ENCODE measurements at places on chromosomes 2 and 18. TPM values are rescaled to one million over a fixed set of nuclear protein-coding genes. Genes with fewer than 3 reads are reported as not detected.

FHOD3 gene
- total RNA-seq: 16.0 TPM

B4GALT6 gene
- total RNA-seq: 3.9 TPM

IL18RAP gene
- total RNA-seq: not detected

RAMP1 gene
- total RNA-seq: 19.2 TPM

DOK6 gene
- total RNA-seq: 2.7 TPM

LBX2 gene
- total RNA-seq: 0.18 TPM

CFAP65 gene
- not detected for total RNA-seq

TNS1 gene
- total RNA-seq: 45.2 TPM

DNA sequence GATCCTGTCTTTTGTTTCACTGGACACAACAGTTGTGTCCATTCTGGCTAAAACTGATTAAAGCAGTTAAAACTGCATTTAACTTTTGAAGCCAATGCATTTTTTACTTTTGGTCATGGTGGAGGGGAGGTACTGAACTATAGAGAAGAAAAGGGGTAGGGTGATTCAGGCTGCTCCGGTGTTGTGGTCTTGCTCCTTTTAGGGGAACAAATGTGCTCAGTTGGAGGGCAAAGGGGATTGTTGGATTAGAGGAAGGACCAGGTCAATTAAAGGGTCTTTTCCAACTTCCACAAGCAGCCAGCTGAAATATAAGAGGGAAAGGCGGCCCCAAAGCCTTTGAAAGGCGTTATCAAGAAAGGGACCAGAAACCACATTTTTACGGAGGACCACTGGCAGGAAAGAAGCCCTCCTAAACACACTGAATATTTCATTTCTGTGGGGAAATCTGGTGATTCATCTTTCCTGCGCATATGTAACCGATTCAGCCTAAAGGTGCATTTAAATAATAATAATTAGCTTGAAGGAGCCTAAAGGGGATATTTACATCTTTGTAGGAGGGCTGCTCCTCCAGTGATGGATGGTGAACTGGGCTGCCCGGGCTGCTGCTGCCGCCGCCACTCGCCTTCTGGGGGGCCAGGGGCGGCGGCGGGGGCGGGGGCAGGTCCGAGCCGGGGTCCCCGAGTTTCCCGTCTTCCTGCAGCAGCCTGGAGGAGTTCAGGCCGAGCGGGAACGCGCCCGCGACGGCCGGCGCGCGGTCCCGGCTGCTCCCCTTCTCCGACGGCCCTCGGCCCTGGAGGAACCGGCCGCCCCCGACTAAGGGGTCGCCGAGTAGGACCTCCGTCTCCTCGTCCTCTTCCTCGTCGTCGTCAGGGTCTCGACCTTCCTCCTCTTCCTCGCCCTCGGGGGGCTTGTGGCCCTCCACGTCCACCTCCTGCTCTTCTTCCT is 5.2 kb downstream of the SKOR2 start:
- DNase-seq: no peak
- peaks cover 42% of the 10 kb centered on the region for H3K27me3 ChIP-seq
- no peak overlapping the region for H3K27ac ChIP-seq
- H3K36me3 ChIP-seq: no peaks in the 10 kb centered on the region
- no peak overlapping the region for H3K4me3 ChIP-seq
- no peaks in the 10 kb centered on the region for H3K4me1 ChIP-seq

DNA sequence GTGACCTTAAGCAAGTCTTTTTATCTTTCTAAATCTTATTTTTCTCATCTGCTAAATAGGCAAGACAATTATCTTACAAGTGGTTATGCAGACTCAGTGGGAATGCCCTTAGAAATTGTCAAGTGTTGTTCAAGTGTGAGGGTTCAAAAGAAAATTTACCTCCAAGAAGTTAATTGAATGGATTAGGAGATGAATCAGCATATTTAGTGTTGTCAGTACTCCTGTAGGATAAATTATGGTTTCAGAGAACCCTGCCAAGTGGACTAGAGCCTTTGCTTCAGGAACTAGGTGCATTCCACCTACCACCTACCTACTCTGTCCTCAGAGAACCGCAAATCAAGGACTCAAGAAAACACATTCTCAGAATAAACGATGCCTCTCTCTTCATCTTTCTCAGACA is 69.8 kb upstream of the KCTD1 start:
- H3K4me1 ChIP-seq: no peaks in the 10 kb centered on the region
- no peak for DNase-seq
- H3K36me3 ChIP-seq: no peaks in the 10 kb centered on the region

DNA sequence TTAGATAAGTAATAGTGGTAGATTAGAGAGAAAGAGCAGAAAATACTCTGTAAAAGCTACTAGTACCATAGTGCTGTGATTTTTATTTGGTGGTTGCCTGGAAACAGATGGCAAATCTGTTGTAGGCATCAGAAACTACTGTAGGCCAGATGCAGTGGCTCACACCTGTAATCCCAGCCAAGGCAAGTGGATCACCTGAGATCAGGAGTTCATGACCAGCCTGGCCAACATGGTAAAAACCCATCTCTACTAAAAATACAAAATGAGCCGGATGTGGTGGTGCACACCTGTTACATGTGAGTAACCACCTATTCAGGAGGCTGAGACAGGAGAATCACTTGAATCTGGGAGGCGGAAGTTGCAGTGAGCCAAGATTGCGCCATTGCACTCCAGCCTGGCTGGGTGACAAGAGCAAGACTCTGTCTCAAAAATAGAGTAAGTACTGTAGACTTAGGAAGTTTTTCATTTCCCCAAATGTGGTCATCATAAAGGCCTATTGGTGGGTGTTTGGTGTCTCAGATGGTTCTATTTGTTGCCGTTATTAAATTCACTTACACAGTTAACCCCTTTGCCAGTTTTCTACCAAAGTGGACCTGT is 79.6 kb downstream of the SPTBN1 start:
- H3K4me3 ChIP-seq: no peak overlapping the region
- no peaks in the 10 kb centered on the region for H3K27me3 ChIP-seq
- H3K36me3 ChIP-seq: peaks cover 5% of the 10 kb centered on the region
- H3K27ac ChIP-seq: no peak overlapping the region
- peaks cover 7% of the 10 kb centered on the region for H3K4me1 ChIP-seq

- H3K4me3 ChIP-seq: peak overlapping the region; percentile 60
- peaks cover 4% of the 10 kb centered on the region for H3K4me1 ChIP-seq
- no peaks in the 10 kb centered on the region for H3K27me3 ChIP-seq
- DNase-seq: no peak
- H3K27ac ChIP-seq: peak overlapping the region; percentile 20
- H3K36me3 ChIP-seq: no peaks in the 10 kb centered on the region
These were observed 859 bp upstream of the INO80D start for GRCh38 chr2:206086716-206087350.

GRCh38 chr18:70072678-70073077 is 125.0 kb upstream of the CD226 start:
- no peaks in the 10 kb centered on the region for H3K27me3 ChIP-seq
- no peak overlapping the region for H3K4me3 ChIP-seq
- peak; percentile 50 for DNase-seq

- H3K4me1 ChIP-seq: no peaks in the 10 kb centered on the region
- no peaks in the 10 kb centered on the region for H3K27me3 ChIP-seq
- H3K36me3 ChIP-seq: no peaks in the 10 kb centered on the region
- H3K27ac ChIP-seq: no peak overlapping the region
- H3K4me3 ChIP-seq: no peak overlapping the region
These were observed 120.8 kb downstream of the RHBDD1 start for GRCh38 chr2:226956659-226957058.

DNA sequence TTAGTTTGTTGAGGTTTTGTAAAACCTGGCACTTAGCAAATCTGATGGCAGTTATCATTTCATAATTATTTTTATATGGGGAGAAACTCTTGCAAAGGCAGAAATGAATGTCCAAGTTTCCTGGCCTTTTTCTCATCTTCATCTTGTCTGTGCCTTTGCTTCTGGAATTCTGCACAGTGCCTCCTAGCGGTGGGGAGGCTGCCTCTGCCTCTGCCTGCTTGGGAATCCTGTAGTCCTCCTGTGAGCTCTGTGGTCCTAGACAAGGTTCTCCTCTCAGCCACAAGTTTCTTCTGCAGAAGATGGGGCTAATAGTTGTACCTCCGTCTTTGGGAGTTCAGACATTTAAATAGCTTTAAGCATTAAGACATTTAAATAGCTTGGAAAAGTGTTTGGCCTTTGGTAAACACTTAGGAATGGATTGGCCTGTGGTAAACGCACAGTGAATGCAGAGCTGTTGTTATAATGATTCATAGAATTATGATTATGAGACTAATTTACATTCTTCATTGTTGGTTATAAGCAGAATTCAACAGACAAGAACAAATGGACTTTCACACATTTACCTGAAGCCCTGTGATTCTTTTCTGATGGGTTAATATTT is 101.2 kb downstream of the ZNF236 start:
- peaks cover 33% of the 10 kb centered on the region for H3K36me3 ChIP-seq
- no peak overlapping the region for H3K4me3 ChIP-seq
- peaks cover 9% of the 10 kb centered on the region for H3K4me1 ChIP-seq
- DNase-seq: peak; percentile 17
- H3K27me3 ChIP-seq: no peaks in the 10 kb centered on the region

- no peak overlapping the region for H3K27ac ChIP-seq
- no peaks in the 10 kb centered on the region for H3K36me3 ChIP-seq
- no peak for DNase-seq
- H3K27me3 ChIP-seq: no peaks in the 10 kb centered on the region
- H3K4me3 ChIP-seq: no peak overlapping the region
These were observed 530.3 kb upstream of the MEX3C start for GRCh38 chr18:51727780-51728179.

DNA sequence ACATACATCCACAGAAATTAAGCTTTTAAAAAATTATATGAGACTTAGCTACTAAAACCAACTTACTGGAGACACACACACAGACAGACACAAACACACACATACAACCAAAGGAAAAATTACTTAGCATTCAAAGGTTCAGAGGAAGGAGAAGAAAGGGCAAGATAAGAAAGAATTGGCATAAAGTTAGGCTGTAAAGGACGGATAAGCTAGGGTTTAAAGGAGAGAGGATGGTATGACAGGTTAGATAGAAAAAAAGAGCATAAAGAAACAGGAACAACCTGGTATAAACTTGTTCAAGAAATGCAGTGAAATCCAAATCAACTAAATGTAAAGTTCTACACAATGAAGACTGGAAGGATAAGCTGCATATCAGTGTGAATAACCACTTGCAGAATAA is 73.4 kb downstream of the SLC66A3 start:
- H3K36me3 ChIP-seq: peaks cover 10% of the 10 kb centered on the region
- no peaks in the 10 kb centered on the region for H3K4me1 ChIP-seq
- no peak overlapping the region for H3K4me3 ChIP-seq
- no peak for DNase-seq

GRCh38 chr2:171551836-171552235 is 29.6 kb downstream of the CYBRD1 start:
- H3K27ac ChIP-seq: no peak overlapping the region
- no peaks in the 10 kb centered on the region for H3K27me3 ChIP-seq
- H3K4me1 ChIP-seq: peaks cover 7% of the 10 kb centered on the region
- peaks cover 21% of the 10 kb centered on the region for H3K36me3 ChIP-seq

DNA sequence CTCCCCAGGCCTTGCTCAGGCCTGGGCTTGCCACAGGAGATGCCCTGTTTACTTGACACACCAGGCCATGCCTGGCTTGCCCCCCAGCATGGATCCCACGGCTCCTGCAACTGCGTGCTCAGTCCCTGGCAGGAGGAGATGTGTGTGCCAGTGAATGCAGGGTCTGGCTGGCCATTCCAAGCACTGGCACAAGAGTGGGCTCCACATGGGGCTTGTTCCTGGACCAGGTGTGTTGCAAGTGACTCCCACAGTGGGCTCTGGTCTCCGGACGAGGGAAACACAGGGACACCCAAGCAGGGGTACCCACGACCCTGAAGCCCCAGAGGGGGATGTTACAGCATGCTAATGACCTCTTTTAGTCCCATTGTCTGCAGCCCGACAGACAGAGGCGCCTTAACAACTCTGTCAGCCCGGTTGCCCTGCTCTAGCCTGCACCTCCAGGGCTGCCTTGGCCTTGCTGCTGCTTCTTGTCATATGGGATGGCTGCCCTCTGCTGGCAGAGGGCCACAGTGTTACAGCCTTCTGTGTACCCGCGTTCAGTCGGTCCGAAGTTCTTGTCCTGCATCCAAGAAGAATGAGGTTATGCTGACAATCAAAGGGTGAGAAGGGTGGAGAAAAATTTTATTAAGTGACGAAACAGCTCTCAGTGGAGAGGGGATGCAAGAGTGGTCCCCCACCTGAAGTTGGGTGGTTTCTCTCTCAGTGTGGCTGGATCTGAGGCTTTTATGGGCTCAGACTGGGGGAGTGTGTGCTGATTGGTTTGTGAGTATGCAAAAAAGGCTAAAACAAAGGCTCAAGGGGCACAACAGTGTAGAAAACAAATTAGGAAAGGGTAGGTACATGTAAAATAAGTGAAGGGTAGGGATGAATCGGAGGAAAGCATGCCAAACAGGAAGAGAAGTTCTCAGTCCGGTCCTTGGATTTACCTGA is 180.4 kb downstream of the MBD5 start:
- no peaks in the 10 kb centered on the region for H3K4me1 ChIP-seq
- H3K36me3 ChIP-seq: no peaks in the 10 kb centered on the region
- no peaks in the 10 kb centered on the region for H3K27me3 ChIP-seq
- H3K27ac ChIP-seq: no peak overlapping the region

- H3K27me3 ChIP-seq: peaks cover 6% of the 10 kb centered on the region
- no peaks in the 10 kb centered on the region for H3K36me3 ChIP-seq
These were observed at the start of gene AKAIN1 for GRCh38 chr18:5197032-5197434. AKAIN1 (minus strand) TSS chr18:5197257; CDS start chr18:5197053, 204 bp downstream.

GRCh38 chr18:48819781-48820482 is 130.8 kb downstream of the SMAD7 start:
- no peak overlapping the region for H3K4me3 ChIP-seq
- peaks cover 40% of the 10 kb centered on the region for H3K36me3 ChIP-seq
- no peaks in the 10 kb centered on the region for H3K27me3 ChIP-seq
- DNase-seq: no peak

- H3K4me3 ChIP-seq: no peak overlapping the region
- no peaks in the 10 kb centered on the region for H3K4me1 ChIP-seq
- peak; percentile 33 for DNase-seq
- H3K27ac ChIP-seq: no peak overlapping the region
- no peaks in the 10 kb centered on the region for H3K36me3 ChIP-seq
These were observed 72.3 kb downstream of the CCDC138 start for GRCh38 chr2:108858894-108859293.

- H3K27me3 ChIP-seq: peaks cover 16% of the 10 kb centered on the region
- no peak overlapping the region for H3K27ac ChIP-seq
- no peaks in the 10 kb centered on the region for H3K4me1 ChIP-seq
- DNase-seq: no peak
- no peaks in the 10 kb centered on the region for H3K36me3 ChIP-seq
These were observed 50.7 kb upstream of the APCDD1 start for GRCh38 chr18:10403708-10404107.

GRCh38 chr2:9974343-9974742 is 22.9 kb downstream of the GRHL1 start:
- H3K4me3 ChIP-seq: no peak overlapping the region
- H3K36me3 ChIP-seq: no peaks in the 10 kb centered on the region
- peak overlapping the region; percentile 50 for H3K27ac ChIP-seq
- peak; percentile 49 for DNase-seq
- H3K27me3 ChIP-seq: no peaks in the 10 kb centered on the region

GRCh38 chr2:184728411-184728810 is 130.1 kb downstream of the ZNF804A start:
- no peaks in the 10 kb centered on the region for H3K4me1 ChIP-seq
- H3K4me3 ChIP-seq: no peak overlapping the region
- no peaks in the 10 kb centered on the region for H3K36me3 ChIP-seq
- no peak for DNase-seq
- no peak overlapping the region for H3K27ac ChIP-seq
- no peaks in the 10 kb centered on the region for H3K27me3 ChIP-seq

Data from IMR-90 (cell line).